WERI-Rb-1 (cell line): ENCODE measurements at places on chromosomes 6 and 20.

- DNase-seq: no peak
Observed at GRCh38 chr6:7912736-7913517, 2.3 kb upstream of the TXNDC5 start.

GRCh38 chr20:48562586-48563116 is 265.1 kb downstream of the PREX1 start:
- no peak for DNase-seq

DNA sequence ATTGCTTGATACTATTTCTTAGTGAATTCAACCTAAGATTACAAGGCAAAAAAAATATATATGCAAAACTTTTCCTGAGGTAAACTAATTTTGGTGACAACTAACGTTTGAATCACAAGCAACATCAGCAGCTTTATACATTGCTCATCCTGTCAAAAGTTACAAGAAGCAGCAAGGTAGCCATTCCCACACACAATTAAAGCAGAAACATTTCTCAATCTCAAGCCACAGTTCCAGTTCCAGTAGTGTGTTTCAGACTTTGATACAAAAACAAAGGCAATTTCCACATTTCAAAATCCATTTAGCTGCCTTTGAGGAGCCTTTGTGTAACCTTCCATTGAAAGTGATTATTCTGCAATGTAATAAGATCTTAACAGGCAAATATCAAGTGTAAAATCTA is 191.0 kb downstream of the WDR27 start:
- no peak for DNase-seq

DNA sequence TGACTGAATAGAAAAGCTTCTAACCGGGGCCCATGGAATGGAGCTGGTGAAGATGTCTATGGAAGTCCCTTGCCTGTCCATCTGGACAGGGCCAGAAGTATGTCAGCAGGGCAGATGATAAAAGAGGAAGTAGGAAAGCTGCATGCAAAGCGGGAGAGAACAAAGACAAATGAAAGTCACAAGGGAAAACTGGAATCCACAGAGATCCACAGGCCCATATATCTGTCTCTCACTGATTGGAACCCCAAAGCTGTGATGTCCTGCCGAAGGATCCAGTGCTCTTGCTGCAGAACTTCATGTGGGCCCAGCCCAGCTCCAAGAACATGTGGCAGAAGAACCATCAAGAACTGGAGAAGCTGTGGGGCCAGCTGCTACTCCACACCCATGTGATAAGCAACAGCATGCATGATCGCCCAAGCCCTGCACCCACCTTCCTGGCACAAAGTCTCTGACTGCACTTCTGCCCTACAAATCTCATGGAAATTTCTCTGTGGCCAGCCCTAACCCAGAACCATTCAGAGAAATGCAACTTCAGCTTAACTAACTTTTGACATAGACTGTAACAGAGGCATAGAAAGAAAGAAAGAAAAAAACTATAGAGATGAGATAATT is 716.0 kb downstream of the KIF16B start:
- DNase-seq: no peak

GRCh38 chr20:373171-373890 is 7.2 kb upstream of the TRIB3 start:
- DNase-seq: no peak

DNA sequence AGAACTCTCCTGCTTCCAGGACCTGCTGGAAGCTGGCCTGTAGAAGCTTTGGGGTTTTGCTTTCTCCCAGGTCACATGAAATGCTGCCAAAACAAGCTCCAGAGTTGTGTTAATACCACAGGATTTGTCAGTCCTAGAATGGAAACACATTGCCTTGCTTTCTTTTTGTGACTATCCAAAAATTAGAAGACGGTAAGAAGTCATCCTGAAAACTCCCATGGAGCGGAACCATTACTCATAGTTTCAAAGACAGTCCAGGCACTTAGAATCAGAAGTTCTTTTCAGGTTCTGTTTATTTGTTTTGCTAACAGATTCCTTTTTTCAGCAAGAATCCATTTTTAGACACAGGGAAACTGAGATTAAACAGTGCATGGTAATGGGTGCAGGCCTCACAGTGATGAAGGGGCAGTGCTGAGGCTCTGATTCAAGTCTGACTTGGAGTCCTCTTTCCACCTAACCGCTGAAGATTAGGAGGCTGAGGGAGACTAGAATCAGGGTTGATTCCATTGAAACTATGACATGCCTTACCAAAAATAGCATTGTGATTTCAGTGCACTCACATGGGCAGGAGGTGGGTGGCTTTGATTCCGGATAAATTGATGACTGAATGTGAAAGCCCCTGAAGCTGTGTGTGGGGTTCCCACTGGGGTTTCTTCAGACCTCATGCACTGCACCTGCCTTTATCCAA is 72.2 kb upstream of the NAA20 start:
- DNase-seq: no peak

- no peak for DNase-seq
Observed at GRCh38 chr6:7719364-7719850, 6.5 kb upstream of the BMP6 start.

DNA sequence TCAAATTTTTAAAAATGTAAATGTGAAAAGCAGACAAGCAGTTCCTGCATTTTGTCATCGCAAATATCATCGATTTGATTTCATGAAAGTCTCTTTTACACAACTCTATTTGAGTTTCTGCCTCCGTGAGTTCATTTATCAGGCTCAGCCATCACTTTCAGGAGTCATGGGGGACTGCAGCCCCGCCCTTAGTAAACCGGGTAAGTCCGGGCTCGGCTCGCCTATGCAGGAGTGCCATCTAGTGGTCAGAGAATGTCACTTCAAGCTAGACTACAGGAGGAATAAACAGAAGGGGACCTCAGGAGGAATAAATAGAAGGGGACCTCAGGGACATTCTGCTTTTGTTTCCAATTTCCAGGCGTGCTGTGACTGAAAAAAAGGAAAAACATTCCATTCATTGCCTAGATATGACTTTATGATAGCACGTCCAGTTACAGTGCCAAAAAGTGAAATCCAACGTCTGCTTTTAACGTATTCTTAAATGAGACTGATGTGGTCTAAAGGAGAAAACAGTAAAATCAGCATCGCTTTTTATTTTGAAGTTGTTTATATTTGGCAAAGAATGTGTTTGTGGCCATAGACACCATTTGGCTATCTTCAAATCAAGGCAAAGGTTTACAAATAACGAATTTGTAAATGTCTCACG is 333.9 kb downstream of the HACE1 start:
- peak; percentile 80 for DNase-seq

DNA sequence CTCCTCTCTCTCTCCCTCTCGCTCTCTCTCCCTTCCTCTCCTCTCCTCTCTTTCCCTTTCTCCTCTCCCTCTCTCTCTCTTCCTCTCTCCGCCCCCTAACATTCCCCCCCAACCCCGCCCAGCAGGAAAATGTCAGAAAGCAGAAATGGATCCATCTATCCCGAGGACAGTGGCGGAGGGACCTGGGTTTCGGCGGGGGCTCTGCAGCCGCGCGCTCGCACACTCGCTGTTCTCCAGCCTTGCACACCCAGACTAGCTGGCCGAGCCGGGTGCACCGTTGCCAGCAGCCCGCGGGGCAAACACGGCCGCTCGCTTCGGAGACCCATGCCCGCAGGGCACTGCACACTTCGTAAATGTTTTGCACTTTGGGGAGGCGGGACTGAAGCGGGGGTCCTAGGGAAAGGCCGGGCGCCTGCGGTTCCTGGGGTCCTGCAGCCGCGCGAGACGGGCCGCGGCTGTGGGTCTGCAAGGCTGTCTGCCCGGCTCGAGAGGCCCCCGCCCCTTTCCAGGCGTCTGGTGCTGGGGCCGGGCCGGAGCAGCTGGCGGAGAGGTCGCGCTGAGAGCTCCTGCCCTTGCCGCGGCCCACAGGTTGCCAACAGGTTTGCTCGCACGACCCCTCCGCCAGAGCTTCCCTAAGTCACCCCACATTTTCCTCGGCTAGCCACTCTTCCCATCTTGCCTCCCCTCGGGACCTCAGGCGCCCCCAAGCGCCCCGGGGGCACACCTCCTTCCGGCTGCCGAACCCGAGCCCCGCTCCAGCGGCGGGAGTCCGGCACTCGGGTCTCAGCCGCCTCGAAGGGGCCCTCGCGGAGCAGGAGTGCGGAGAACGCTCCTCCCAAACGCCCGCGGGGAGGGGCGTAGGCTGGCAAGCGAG is 818 bp upstream of the MDGA1 start:
- peak; percentile 87 for DNase-seq

DNA sequence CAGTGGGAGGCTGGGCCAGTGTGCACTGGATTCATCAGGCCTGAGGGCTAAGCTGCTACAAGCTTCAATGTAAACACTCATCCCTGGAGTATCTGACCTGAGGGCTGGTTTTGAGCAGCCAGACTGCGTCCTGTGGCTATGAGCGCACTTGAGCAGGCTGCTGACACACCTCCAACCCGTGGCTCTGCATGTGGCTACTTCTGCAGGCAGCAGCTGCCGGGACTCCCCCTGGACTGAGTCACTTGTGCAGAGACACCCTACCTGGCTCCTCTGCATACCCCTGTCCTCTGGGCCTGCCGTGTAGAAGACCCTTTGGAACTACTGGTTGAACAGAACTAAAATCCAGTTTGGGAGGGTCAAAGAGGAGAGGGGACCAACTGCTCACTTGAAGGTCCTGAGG is 172.0 kb downstream of the SCP2D1 start:
- no peak for DNase-seq

GRCh38 chr6:27591699-27592480 is 119.0 kb upstream of the ZNF184 start:
- DNase-seq: no peak

DNA sequence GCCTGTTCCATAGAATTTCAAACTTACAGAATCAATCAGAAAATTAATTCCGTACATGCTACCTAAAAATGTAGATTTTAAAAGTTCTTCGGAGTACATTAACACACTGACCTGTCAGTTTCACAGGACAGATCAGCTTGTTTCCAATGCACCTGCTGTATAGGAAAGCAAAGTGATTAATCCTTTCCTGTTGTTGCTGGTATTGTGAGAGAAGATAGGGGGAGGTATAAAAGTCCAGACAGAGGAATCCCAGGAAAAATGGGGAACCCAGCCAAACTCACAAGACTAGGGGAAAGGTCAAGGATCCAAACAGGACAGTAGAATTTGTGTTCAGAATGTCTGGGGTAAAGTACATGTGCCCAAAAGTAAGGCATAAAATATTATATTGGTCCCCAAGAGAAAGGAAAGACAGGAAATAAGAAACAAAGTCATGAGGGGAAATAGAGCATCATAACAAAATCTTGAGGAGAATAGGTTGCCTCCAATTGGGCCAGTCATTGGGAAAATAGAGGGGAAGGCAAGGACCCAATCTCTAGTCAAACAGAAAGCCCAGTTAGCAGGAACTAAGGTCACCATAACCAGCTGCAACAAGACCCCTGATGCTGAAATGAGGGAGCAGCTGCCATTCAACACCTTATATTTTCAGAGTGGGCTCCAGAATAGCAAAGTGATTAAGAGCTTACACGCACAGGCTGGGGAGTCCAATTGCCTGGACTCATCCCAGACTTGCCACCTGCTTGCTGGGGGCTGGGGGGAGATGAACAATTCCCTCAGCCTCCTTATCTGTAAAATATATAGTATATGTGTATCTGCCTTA is 10.3 kb downstream of the FILIP1 start:
- peak; percentile 31 for DNase-seq

- no peak for DNase-seq
Observed at GRCh38 chr20:35120012-35120701, 27.0 kb downstream of the EDEM2 start.

- DNase-seq: no peak
Observed at GRCh38 chr20:47730744-47731143, 54.5 kb downstream of the SULF2 start.

- no peak for DNase-seq
Observed at GRCh38 chr6:142015011-142015410, 117.7 kb upstream of the GJE1 start.

DNA sequence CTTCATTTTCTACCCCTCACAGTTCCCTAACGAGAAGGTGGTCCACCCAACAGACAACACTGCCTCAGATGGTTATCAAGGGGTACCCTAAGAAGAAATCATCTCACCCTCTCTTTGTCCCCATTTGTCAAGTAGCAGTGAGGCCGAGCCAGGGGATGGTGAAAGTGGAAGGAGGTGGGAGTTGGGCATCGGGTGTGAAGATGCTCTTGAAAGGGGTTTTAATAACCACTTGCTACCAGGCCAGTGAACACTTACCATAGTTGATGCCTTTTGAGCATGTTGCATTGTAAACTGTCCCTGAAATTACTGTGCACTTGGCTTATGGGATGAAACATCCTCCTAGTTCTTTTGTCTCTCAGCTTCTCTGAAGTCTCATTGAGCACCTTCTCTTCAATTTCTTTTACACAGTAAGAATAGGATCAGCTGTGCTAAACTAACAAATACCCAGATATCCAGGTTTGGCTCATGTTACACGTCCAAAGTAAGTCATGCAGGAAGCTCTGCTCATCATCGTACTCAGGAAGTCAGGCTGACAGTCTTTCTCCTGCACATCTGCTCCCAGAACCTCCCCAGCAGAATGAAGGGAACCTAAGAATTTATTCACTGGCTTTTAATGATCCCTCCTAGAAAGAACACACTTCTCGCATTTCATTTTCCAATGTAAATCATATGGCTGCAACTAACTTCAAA is 13.3 kb downstream of the HLA-DPB1 start:
- DNase-seq: no peak

DNA sequence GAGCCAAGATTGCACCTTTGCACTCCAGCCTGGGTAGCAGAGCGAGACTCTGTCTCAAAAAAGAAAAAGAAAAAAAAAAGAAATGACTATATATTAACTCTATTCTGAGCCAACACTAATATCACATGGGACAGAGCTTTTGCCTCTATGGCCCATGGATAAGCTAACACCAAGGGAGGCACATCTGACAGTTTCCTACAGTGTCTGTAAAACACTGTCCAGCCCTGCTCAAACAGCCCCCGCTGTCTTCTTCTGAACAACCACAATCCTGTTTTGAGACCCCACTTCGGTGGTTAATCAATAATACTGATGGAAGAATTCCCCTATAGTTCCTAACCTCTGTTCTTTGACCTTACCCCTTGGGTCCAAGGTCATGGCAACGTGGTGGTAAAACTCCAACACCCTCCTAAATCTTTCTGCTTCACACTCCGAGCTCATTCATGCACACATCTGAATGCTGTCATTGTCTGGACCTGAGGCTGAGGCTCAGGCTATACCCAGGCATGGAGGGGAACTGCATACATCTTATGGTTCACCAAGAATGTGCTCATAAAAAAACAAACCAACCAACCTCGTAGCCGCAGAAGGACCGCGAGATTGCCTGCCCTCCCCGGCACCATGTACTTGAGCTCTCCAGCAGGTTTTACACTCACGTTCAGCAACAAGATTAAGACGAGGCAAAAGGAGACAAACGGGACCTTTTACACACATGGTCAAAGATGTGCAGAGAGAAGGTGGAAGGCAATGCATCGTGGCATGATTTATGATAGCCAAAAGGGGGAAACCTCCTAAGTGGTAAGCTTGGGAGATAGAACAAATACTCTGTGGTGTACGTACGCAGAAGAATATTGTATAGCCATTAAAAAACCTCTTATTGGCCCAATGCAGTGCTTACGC is 105.4 kb upstream of the NFATC2 start:
- DNase-seq: no peak

DNA sequence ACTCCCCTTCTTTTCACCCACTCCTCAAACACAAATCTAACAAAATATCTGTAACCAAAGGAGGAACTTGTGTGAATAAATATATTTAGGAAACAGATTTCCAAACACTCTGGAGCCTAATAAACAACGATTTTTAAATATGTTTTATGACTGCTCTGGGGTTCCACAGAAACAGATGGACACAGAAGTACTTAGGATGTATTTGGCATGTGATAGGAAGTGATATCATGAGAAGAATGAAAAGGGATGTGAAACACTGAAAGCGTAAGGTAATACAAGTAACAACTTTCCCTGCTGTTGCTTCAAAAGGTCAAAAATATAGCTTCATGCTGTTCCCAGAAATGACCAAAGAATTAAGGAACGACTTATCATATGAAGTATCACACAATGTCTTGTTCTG is 26.1 kb upstream of the ENPP1 start:
- DNase-seq: no peak

- no peak for DNase-seq
Observed at GRCh38 chr6:157607317-157608109, 215.5 kb upstream of the SNX9 start.
